ENCODE measurements at places on chromosomes 16 and 17.

DNA sequence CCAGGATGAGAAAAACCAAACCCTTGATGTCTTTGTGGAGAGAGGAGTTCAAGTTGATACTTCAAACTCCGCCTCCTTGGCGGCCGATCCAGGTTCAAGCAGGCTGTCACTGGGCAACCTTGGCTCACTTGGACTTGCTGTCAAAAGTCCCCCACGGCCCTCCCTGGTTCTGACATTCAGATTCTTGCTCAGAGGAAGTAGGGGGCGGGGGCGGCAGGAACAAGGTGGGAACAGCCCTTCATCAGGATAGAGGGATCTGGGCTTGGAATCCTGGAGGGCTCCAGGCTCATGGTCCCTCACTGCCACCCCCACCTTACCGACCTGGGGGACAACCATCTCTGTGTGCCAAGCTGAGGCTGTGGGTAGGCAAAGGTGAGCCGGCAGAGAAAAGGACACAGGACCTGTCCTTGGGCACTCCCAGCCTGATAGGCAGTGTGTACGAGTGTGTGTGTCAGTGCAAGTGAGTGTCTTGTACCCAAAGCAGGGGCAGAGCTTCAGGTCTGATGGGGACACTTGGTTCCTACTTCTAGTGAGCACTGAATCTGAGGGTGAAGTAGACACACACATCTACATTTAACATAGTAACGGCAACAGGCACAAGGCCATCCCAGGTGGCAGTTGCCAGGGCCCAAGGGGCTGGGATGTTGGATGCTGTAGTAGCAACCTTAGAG lies 6.6 kb upstream of the TSPOAP1 start:
- no peak for DNase-seq

GRCh38 chr17:76732734-76733617 lies 4.2 kb downstream of the SRSF2 start:
- DNase-seq: no peak

DNA sequence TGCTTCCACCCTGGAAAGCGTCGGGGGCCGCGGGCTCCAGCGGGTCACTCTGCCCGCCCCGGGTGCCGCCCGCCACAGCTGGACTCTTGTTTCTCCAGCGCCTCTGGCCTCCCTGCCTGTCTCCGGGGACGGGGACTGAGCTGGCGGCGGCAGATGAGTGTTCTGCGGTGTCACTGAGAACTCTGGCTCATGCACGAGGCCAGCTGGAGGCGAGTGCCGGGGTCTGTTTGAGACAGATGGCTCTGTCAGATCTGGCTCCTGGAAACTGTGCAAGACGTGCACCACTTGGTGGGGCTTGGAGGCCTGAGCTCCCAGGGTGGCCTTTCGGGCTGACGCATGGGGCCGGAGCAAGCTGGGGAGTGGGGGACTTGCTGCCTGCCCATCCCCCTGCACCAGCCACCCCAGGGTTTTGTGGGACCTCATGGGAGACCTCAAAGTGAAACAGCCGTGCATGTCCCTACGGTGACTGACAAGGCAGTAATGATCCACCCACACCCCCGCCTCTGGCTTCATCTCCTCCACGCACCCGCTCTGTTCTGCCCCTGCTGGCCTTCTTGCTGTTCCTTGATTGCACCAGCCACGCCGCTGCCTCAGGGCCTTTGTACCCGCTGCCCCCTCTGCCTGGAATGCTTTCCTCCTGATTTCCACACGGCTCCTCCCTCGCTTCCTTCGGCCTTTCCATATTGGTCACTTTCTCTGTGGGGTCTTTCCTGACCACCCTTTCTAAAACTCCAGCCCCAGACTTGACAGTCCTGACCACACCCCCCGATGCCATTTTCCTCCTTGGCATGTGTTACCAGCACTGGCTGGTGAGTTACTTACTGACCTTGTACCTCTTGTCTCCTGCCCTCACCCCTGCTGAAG lies 174.9 kb upstream of the CIBAR2 start:
- no peak for DNase-seq

GRCh38 chr17:42537156-42537805 lies 1.2 kb downstream of the NAGLU start:
- no peak for DNase-seq

DNA sequence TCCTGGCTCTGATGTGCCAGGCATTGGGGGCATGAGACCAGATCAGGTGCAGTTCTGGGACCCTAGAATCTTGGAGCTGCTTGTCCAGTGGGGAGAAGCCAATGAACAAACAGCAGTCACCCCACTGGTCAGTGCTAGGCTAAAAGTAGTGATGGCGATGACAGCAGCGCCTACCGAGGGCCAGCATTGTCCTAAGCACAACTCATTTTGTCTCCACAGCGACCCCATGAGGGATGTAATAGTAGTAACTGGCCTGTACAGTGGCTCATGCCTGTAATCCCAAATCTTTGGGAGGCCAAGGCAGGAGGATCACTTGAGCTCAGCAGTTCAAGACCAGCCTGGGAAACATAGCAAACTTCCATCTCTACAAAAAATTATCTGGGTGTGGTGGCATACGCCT lies 6.2 kb downstream of the SMCR8 start:
- no peak for DNase-seq
